Bronchial smooth muscle cell (primary cell): ENCODE measurements at places on chromosomes 5 and 9. TPM values are rescaled to one million over a fixed set of nuclear protein-coding genes. Genes with fewer than 3 reads are reported as not detected.

The DIPK1B gene
- total RNA-seq: 0.69 and 1.1 TPM in 2 replicates

The COL15A1 gene
- total RNA-seq: 1.1 and 69.5 TPM in 2 replicates

The TLX3 gene
- total RNA-seq: not detected in 2 replicates

The PTPN3 gene
- total RNA-seq: under 0.01 and 0.17 TPM in 2 replicates

The FGFR4 gene
- total RNA-seq: 6.1 and 36.5 TPM in 2 replicates

The EIF4E1B gene
- 0.26 TPM in 1 of 2 replicates, not detected in the other for total RNA-seq

The ZNF883 gene
- total RNA-seq: 2.4 and 4.1 TPM in 2 replicates

The ALDH7A1 gene
- total RNA-seq: 52.8 and 59.6 TPM in 2 replicates

The NFIL3 gene
- 17.7 and 20.6 TPM in 2 replicates for total RNA-seq

The SLC23A1 gene
- not detected in 2 replicates for total RNA-seq

The THBS4 gene
- 1.6 and 3.4 TPM in 2 replicates for total RNA-seq

The ABITRAM gene
- total RNA-seq: 3.9 and 5.5 TPM in 2 replicates

The STXBP1 gene
- 21.3 and 23.2 TPM in 2 replicates for total RNA-seq

The RUFY1 gene
- total RNA-seq: 56.7 and 63.9 TPM in 2 replicates
